ENCODE measurements at places on chromosomes 7 and 10.

DNA sequence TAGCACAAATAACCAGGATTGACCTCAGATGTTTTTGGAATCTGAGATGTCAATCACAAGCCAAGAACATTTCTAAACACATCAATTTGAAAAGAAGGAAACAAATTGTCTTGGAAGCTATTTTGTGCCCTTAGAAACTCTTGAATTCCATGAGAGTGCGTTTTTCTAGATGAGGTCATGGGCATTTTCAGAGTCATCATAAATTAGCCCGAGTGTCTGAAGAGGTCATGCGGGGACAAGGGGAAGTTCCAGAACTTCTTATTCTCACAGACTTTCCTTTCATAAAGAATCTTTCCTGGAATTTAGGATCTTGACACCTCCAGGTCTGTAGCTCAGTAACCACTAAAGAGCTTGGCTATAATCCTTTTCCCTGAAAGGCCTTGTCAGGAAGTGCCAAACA, 28.2 kb downstream of the IL2RA start:
- DNase-seq = no peak

- DNase-seq = no peak
Observed at GRCh38 chr10:107028236-107028635, 136.3 kb downstream of the SORCS1 start.

GRCh38 chr10:62056219-62056618, 154.7 kb downstream of the ARID5B start:
- DNase-seq = no peak

DNA sequence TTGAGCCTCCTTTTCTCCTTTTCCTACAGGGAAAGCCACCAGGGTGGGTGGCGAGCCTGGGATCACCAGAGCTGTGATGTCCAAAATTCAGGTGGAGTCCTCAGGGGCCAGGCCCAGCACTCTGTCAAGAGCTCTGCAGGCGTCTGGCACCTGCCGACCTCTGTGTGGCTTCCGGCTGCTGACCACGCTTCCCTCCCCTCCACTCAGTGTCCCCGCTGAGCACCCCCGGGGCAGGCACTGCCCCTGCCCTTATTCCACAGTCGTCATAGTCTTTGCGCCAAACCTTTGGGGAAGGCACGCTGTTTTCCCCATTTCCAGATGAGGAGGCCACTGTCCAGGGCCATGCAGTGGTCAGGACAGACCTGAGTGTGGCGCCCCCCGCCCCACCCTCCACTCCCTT, 7.5 kb downstream of the MTG1 start:
- DNase-seq = no peak

DNA sequence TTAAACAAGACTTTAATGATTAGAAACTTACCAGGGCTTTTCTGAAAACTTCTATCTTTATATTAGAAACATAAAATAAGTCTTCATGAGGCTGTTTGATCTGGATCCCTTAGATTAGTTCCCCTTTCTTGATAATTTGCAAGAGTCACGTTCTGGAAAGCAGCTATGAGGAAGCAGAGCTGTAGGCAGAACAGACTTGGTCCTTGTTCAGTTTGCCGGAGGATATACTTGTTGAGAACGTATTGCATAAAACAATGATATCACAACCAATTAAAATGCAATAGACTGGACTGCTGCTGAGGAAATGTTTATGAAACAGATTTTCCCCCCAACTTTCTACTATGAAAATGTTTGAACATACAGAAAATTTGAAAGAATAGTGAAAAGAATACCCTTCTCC, 2.8 kb downstream of the SAMD9L start:
- DNase-seq = no peak

GRCh38 chr10:100043344-100043743, 33.6 kb upstream of the DNMBP start:
- DNase-seq = no peak

DNA sequence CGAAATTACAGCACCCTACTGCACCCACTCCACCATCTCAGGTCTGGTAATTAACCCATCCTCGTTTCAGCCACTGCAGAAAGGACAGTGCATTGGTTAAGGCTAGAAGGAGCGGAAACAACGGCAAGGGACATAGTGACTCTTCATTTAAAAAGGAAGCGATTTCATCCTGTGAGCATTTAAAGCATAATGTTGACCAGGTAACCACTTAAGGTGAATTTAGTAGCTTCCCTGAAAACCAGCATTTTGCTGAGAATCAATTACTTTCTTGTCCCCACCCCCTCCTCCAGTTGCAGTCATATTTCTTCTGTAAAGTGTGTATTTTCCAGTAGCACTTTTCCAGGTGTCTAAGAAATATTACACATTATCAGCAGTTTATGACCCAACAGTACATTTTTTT, 821 bp upstream of the JAZF1 start:
- DNase-seq = no peak

DNA sequence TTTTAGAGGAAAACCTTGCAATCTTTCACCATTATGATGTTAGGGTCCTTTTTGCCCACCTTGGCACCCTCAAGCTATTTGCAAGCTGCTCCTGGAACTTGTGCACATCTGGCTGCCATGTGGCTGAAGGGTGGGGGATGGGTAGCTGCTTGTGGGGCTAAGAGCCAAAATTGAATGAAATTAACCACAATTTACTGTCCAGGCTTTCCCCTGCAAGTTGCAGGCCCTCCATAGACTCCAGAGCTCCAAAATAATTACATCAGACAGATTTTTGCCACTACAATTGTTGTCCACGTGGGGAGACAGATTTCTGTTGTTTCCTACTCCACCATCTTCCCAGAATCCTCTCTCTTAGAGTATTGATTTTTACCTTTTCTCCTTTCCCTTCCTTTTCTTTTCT, 19.1 kb downstream of the PI4K2A start:
- DNase-seq = peak; percentile 86

- DNase-seq = no peak
Observed at GRCh38 chr7:4307316-4308204, 374.5 kb upstream of the FOXK1 start.

- no peak for DNase-seq
Observed at GRCh38 chr7:82375129-82375528, 68.4 kb downstream of the CACNA2D1 start.

DNA sequence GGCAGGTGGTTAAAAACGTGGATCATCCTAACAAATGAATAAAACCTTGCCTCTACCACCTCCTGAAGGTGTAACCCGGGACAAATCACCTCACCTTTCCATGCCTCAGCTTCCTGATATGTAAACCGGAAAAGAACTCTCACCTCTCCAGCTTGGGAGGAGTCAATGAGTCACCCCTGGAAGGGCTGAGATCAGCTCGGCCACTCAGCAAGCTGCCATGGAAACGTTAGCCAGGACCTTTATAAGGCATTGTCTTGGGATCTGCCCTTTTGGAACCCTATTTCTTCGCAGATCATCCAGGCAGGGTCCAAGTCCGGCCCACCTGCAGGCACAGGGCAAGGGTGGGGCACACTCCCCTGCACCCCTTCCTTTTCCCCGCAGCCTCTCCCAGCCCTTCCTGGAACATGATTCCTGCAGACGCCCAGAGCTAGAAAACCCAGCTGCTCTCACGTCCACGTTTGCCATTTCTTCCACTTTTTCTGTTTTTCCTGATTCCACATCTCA, 81.6 kb upstream of the PFKP start:
- DNase-seq = peak; percentile 16

DNA sequence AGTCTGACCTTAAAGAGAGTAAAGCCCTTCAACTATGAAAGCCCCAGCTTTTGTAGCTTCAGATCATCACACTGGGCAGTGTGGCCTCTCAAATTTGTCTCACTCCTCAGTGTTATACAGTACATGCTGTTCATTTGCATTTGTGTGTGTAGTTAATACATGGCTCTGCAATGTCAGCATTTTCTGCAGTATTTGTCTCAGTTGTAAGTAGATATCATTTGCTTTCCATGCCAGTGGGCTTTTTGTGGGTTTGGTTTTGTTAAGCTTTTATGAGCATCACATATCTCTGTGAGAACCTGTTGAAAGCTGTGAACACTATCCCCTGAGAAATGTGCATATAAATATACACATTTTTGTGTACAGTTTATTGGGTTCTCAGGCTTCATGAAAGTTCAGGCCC, 57.0 kb downstream of the ZNF277 start:
- DNase-seq = no peak

DNA sequence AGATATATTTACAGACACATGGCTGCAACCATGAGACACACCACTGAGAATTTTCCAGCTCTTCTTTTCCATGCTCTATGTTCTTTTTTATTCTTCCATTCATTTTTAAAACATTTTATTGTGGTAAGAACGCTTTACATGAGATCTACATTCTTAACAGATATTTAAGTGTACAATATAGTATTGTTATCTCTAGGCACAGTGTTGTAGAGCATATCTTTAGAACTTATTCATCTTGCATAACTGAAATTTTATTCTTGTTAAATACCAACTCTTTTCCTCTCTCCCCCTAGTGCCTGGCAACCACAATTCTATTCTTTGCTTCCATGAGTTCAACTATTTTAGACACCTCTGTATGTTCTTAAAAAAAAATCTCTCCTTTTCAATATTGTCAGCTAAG, 67.1 kb upstream of the HABP2 start:
- no peak for DNase-seq

DNA sequence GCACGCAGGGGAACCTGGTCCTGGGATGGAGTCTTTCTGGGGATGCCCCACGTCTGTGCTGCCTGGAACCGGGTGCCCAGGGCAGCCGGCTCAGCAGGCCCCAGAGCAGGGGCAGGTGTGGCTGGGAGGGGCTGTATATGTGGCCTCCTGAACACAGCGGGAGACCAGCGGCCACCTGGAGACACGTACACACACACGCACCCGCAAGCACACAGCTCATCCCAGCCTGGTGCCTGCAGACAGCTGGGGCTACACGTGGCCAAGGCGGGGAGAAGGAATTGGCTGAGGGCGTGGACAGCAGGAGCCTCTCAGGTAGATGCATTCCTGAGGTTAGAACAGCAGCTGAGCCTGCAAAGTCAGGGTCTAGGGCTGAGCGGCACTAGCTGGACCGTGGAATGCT, 14.0 kb downstream of the ADAM8 start:
- no peak for DNase-seq

GRCh38 chr7:126979722-126980121, 273.0 kb downstream of the GRM8 start:
- no peak for DNase-seq

DNA sequence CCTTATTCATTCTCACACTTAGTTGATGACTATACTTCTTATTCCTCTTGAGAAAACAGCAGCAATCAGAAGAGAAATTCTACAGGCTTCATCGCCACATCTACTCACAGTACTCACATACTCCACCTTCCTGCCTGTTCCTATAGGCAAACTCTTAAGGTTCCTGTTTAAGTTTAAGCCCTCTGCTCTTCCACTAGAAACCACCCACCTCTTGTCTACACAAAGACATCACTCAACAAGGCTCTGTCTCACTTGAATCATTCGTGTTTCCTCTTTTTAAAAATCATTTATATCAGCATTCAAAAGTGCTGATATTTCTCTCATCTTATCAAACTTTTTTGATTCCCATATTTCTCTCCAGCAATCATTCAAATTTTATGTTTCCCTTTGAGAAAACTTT, 85.5 kb upstream of the ADO start:
- no peak for DNase-seq
